Heart right ventricle (tissue), 16 donors: ENCODE measurements at places on chromosomes 5 and 9. TPM values are rescaled to one million over a fixed set of nuclear protein-coding genes. Genes with fewer than 3 reads are reported as not detected.

The SGCD gene
- polyA plus RNA-seq, result 19.4 TPM

The ANKDD1B gene
- 0.37 TPM for polyA plus RNA-seq

The GRM6 gene
- not detected for polyA plus RNA-seq

The ERP44 gene
- polyA plus RNA-seq, result 15.6 TPM
